ENCODE measurements at places on chromosomes 11 and 22.

GRCh38 chr11:10350334-10350733 is 45.5 kb downstream of the ADM start:
- DNase-seq: no peak

DNA sequence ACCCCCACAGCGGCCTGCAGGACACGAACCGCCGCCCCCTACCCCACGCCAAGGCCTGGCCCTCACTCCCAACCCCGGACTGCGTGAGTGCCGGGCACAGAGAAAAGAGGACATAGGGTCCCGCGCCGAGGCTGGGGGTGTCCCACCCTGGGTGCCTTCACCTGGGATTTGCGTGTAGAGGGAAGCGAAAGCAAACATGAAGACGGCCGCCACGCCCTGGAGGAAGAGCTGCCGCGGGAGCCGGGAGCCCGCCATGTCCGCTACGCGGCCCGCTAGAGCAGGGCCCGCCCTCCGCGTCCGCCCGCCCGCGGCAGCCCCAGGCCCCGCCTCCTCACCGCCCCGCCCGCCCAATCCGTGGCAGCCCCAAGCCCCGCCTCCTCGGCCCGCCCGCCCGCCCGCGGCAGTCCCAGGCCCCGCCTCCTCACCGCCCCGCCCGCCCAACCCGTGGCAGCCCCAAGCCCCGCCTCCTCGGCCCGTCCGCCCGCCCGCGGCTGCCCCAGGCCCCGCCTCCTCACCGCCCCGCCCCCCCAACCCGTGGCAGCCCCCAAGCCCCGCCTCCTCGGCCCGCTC is at the start of gene LMF2:
Gene LMF2, minus strand, starts transcription at position 282 of the 570 bp plus-strand sequence. Its CDS starts 27 bp downstream, at position 255.
- peak; percentile 90 for DNase-seq

DNA sequence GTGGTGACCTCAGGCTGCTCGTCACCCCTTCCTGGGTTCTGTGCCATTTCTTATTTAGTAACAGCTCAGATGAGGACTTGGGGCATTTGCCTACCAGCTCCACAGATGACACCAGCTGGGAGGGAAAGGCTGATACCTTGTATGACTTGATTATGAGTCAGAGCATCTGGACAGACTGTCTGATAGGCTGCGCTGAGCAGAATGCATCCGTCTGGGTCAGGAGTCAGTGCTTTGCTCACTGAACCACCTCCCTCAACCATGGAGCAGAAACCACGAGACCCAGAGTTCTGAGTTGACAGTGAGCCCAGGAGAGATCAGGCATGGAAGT is 6.8 kb downstream of the ST14 start:
- no peak for DNase-seq

- no peak for DNase-seq
These were observed 65.5 kb downstream of the C11orf91 start for GRCh38 chr11:33635161-33635560.

All from mucosa of descending colon (tissue), 3 donors.